ENCODE measurements at places on chromosomes 12 and 14.

GRCh38 chr14:49852301-49853157, at the start of gene NEMF:
Gene NEMF, minus strand, starts transcription at chr14:49852788. Its CDS starts 35 bp downstream, at chr14:49852753.
- DNase-seq: peak; percentile 81

GRCh38 chr12:3480764-3481163, 10.2 kb upstream of the PRMT8 start:
- no peak for DNase-seq

GRCh38 chr12:7650091-7650490, 15.6 kb downstream of the APOBEC1 start:
- DNase-seq: no peak

DNA sequence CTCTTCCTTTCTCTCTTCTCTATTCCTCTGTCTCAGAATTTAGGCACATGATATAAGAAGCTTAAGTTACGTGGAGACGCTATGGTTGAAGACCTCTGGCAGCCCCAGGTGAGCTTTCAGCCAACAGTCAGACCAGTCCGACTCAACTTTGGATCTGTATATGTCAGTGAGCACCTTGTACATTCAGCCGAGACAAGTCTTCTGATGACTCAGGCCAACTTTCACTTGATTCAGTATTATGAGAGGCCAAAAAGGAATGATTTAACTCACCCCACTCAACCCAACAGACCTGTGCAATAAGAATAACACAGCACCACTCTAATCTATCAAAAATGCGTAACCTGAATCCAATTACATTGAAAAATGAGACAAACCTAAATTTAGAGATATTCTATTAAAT, 47.5 kb upstream of the FOXG1 start:
- DNase-seq: no peak

- no peak for DNase-seq
Measured at GRCh38 chr14:34232790-34233189, 229.2 kb downstream of the SPTSSA start.

DNA sequence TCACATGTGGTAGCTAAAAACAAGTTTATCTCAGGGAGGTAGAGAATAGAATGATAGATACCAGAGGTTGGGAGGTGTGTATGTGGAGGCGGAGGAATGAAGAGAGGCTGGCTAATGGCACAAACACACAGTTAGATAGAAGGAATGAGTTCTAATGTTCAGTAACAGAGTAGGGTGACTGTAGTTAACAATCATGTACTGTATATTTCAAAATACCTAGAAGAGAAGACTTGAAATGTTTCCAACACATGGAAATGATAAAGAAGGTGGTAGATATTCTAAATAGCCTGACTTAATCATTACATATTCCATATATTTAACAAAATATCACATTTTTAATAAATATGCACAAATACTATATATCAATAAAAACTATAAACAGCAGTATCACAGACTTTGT, 8.9 kb upstream of the IFNG-AS1 start:
- no peak for DNase-seq

Measured in astrocyte of the cerebellum (primary cell).